Stimulated activated CD4-positive, alpha-beta T cell treated with anti-CD3 and anti-CD28 coated beads, Interleukin-2, amount 100 ng/mL, for 24 hours (primary cell): ENCODE measurements at places on chromosomes 6 and 20.

DNA sequence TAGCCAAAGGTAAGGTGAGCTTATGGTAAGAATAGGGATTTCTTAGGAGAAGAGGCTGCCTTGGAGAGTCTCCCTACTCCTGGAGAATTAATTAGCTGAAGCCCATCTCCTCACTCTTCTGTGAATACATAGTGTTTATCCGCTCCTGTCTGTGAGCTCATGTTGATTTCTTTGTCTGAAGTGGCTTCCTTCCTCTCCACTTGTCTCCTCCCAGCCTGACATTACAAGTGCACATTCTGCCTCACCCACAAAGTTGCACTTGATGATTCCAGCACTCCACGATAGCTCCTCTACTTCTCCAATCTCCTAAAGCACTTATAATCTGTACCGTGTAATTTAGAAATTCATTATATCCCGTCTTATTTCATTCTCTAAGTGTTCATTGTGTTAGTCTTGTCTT is 287.2 kb downstream of the QKI start:
- no peak for DNase-seq

- no peak for DNase-seq
Measured at GRCh38 chr6:83429857-83430610, 817 bp downstream of the ME1 start.

- no peak for DNase-seq
Measured at GRCh38 chr20:46694484-46694883, 5.2 kb upstream of the TP53RK start.

GRCh38 chr6:150394053-150394898 is 25.5 kb downstream of the IYD start:
- no peak for DNase-seq

- DNase-seq: peak; percentile 62
Measured at GRCh38 chr20:47198254-47198671, 158.2 kb downstream of the ZMYND8 start.

GRCh38 chr6:15239616-15240364 is 6.1 kb upstream of the JARID2 start:
- no peak for DNase-seq

DNA sequence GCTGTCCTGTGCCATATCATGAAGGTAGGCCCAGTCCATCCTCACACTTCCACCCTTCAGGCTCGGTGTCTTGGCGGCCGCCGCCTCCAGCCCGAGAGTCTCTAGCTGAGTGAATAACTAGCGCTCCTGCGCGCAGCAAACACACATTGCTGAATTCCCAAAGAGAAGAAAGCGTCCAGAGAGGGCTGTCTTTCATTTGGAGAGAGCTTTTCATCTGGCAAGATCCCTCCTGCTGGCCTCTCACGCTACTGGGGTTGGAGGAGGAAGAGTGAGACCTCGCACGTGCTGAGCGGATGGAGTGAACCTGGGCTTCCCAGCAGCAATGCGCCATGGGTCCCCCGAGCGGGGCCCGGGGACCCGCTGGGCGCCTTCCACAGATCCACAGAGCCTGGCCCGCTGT is 73.2 kb downstream of the NCR2 start:
- DNase-seq: no peak

GRCh38 chr6:74651948-74652842 is 553.7 kb downstream of the COL12A1 start:
- no peak for DNase-seq

DNA sequence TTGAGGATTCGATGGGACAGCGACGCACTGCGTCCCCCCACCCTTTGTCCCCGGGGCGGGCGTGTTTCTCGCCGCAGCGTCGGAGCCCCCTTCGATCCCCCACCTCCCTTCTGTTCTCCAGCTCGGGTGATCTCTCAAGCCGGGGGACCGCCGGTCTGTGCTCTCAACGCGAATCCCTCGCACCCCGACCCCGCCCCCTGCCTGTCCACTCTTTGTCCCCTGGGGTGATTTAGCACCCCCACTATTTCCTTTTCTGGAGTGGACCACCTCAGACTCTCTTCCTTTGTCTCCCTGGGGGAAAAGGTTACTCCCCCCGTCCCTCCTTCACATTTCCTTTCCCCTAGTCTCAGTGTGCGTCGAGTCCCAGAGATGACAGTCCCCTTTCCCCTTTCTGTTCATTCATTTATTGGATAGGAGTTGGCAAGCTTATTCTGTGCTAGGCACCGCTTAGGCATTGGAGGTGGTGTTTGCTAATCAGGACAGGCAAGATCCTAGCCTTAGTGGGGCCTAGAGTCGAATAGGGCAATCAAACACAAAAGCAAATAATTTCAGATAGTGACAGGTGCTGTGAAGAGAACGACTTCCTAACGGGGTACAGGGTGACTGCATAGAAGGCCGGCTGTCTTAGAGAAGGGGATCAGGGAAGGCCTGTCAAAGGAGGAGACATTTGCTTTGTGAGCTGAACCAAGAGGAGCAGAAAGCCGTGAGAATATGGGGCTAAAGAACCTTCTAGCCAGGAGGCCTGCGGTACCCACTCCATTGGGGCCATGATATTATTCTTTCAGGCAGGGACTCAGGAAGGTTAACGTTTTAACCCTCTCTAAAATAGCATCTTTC is 741 bp downstream of the PTPN1 start:
- peak; percentile 20 for DNase-seq

DNA sequence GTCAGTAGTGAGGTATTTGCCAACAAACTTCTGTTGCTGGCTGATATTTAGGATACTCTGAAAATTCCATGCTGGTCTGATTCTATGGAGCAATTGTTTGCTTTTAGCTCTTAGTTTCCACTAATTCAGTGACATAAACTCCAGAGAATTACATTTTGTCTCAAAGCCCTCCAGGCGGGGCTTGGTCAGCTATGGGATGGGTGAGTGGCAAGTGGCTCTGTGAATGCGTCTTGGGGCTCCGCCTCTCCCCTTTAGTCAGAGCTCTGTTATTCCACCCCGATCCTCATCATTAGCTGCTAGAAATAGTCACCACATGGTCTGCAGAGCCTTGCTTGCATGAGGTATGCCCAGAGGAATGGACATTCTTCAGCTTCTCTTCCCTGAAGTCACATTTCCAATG is 540.6 kb downstream of the QKI start:
- no peak for DNase-seq

GRCh38 chr6:38174806-38175495 is 355.4 kb downstream of the ZFAND3 start:
- DNase-seq: no peak

DNA sequence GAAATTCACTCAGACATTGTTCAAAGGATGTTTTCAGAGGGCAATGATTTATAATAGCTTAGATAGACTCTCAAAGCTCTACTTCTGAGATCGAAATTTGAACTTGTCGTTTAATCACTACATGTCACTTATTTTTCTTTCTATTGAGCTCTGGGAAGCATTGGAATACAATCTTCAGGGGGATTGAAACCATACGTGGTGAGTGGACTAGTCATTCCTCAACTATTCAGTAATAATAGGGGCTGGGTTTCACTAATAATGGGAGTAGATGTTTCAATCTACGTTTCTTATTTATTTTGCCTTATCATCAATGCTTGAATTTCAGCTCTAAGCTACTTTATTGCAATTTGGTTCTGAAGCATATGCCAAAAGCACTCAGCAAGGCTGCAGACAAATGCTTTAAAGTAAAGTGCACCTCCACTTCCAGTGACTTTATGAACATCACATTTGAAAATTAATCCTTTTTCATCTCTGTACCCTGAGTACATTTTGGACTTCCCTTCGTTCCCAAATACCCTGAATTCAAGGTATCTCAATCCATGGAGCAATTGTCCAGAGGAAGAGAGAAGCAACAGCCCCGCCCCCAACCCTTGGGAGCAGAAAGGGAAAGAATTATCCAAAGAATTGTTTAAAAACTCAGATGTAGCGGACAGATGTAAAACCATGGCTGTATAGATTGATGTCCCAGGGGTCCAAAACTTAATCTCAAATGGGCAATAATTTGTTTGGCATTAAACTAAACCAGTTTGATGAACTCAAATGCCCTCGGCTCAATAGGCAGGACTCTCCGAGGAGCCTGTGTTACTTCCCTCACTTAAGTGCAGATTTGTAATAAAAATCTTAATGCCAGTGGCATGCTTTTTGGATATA is 68.1 kb downstream of the HFE start:
- peak; percentile 45 for DNase-seq
